Left lobe of liver (tissue), 2 donors: ENCODE measurements at places on chromosomes 11 and 22.

GRCh38 chr22:42431401-42432019 is 693 bp downstream of the NFAM1 start:
- no peak for DNase-seq

- DNase-seq = peak; percentile 53
Observed at GRCh38 chr11:128240546-128240945, 346.8 kb downstream of the ETS1 start.

DNA sequence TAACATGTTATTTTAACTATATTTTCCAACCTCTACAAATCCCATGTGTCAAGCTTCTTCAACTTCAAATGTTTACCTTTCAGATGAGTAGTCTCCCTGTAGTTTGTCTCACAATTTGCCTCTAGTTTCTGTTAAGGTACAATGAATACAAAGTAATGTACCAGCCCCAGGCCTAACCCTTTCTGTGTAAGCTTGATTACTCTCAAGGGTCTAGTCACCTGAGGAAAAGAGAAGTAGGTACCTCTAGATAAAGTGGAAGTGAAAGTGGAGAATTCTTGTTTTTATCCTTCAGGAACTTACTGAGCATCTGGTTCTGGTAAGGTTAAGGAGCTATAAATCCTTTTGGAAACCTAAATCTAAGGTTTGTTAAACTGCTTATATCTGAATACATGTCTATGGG is at the start of gene OR51A7:
Gene OR51A7, plus strand, starts transcription at position 300 of the 400 bp plus-strand sequence. CDS start 3,587 bp downstream, outside the sequence.
- no peak for DNase-seq

DNA sequence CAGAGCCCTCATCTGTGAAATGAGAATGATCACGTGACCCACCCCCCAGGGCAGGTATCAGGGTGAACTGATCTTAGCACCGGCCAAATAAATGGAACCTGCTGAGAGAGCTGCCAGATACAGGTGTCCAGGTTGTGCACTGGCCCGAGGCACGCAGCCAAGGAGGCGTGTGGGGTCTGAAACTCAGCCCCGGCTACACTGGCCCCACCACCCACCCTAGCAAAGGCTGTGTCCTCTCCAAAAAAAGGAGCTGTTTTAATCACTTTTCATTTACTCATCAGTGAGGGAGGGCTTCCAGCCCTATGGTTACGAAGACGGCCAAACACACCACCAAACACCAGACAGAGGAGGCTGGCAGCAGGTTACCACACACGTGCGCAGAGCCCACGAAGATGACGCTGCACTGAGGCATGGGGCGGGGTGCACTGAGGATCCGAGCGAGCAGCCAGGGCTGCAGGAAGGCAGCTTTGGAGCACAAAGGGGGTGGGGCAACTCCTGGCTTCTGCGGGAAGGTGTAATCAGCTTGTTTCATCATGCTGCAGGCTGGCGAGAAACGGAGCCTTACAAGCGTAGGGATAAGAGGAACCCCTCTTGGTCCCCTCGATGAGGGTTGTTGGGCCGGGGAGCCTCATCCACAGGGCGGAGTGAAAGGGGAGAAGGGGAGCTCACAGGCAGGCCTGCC is 19.5 kb upstream of the SLC22A12 start:
- DNase-seq = no peak

DNA sequence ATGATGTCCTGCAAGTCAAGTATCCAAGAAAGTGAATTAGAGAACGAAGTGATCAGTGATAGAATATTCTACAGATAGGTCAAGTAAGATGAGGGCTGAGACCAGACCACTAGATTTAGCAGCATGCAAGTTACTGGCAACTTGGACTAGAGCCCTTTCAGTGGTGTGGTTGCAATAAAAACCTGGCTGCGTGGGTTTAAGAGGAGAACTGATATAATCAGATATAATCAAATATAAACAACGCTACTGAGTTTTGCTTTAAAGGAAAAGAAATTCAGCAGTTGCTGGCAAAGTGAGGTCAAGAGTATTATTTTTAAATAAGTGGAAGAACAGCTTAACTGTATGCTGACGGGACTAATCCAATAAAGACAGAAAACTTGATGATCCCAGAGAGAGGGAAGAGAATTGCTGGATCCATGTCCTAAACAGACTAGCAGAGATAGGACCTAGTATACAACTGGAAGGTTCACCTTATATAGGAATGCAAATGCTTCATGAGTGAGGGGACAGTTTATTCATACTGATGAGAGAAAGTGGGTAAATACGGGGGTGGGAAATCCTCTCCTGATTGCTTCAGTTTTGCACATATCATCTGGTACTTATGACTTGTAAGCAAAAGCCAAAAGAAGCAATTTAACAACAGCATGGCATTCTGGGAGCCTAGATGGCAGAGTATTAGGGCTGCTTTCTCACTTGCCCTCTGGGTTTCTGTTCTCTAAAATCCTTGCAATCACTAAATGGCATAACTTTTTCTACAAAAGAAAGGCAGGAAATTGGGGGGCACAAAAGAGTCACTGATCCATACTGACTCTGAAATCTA is 146.2 kb downstream of the RBFOX2 start:
- DNase-seq = no peak

DNA sequence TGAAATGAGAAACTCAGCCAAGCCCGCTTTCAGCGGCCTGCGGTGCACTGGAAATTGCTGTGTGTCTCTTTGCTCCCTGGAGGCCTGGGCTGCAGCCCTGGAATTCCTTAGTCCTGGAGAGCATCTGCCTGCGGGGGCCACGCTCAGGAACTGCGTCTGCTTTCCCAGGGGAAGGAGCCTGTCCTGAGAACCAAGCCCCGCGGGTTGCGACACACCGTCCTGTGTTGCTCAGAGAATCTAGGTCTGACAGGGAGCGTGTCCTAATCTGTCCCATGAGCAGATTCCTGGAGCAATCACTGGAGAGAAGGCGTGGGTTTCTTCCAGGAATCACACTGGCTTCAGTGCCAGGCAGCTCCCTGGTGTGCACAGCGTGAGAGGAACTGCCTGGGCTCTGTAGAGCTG is 708.1 kb downstream of the BRD1 start:
- DNase-seq = no peak

DNA sequence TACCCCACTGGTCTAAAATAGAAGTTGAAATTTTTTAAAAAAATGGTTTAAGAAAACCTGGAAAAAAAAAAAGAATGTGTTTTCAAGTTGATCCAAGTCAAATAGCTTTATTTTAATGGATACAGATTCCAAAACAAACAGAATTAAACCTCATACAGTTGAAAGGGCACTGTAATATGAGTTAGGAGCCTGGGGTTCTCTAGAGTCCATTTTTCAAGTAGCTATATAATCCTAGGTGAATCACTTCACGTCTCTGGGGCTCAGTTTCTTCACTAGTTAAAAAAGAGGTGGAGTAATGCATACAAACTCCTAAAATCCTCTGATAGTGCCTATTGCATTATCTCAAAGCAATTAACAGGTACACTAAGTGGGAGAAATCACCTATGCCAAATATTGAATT is 132.9 kb downstream of the BBOX1 start:
- DNase-seq = no peak

GRCh38 chr11:122703541-122704272 is 48.2 kb downstream of the UBASH3B start:
- no peak for DNase-seq
